ENCODE measurements at places on chromosomes 7 and 10. TPM values are rescaled to one million over a fixed set of nuclear protein-coding genes. Genes with fewer than 3 reads are reported as not detected.
A peak's percentile ranks its signal among the peaks of the same experiment; 100 is the strongest.

DNA sequence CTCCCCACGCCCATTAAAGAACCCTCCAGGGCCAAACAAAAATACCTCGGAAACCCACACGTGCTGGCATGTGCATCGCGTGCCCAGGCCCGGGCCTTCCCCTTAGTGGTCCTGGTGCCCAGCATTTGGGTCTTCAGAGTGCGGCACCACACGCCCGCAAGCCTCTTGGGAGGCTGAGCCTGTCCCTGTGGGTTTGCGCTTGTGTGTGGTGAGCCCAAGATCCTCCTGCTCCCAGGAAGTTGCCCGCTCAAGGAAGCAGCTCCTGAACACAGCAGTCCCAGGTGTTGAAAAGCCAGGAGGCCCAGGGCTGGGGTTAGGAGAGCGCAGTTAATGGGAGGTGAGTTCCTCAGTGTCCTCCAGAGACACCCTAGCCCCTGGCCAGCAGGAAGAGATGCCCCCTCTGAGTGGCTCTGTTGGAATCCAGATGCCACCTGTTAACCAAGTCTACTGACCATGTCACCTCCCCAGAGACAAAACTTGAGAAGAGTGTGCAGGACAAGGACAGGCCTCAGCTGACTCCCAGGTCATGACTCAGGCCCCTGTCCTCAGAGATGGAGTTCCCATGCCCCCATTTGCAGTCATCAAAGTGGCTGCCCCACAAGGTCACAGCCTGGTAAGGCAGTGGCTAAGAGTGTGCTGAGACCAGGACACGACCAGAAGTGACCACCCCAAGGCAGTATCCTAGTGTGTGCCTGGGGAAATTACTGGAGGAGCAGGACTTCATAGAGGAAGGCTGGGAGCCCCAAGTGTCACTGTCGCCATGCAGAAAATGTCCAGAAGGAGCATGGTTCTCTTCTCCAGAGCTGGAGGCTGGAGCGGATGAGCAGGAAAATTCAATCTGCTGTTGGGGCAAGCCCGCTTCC lies 5.2 kb downstream of the FZD9 start:
- no peak for DNase-seq
- peaks cover 6% of the 10 kb centered on the region for H3K36me3 ChIP-seq
- no peak overlapping the region for H3K27ac ChIP-seq
- no peak overlapping the region for H3K4me3 ChIP-seq

- H3K27me3 ChIP-seq: no peaks in the 10 kb centered on the region
- H3K4me3 ChIP-seq: no peak overlapping the region
- DNase-seq: no peak
- H3K27ac ChIP-seq: no peak overlapping the region
- H3K36me3 ChIP-seq: peaks cover 2% of the 10 kb centered on the region
Measured at GRCh38 chr7:105638334-105638733, 57.0 kb upstream of the EFCAB10 start.

DNA sequence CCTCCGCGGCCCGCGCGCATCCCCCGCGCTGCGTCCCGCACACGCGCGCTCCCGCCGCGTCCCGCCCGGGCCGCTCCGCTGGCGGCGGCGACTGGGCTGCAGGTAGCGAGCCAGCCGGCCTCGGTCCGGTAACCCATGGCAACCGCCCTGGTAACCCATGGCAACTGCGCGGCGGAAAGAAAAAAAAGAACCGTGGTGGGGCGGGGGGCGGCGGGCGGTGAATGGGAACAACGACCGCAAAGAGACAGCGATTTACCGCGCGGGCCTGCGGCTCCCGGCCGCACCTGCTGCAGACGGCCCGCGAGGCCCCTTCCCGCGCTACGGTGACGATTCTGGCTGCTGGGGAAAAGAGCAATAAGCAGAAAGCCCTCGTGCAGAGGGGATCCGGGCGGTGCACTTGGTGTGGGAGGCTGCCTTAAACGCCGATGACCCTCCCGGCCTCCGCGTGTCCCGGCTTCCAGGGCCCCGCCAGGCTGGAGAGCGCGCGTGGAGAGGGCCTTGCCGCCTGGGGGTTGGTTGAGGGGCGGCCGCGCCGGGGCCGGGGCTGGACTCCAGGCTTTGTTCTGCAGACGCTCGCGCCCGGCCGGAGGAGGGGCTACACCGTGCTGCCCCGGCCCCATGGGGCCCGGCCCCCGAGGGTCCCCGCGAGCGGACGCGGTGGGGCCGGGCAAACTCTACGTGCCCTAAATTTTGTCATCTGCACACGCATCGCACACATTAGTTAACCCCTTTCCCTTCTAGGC lies 84.7 kb downstream of the SNX10 start:
- H3K27me3 ChIP-seq: peaks cover 32% of the 10 kb centered on the region
- no peak overlapping the region for H3K27ac ChIP-seq
- H3K36me3 ChIP-seq: peaks cover 4% of the 10 kb centered on the region
- peak overlapping the region; percentile 84 for H3K4me3 ChIP-seq

DNA sequence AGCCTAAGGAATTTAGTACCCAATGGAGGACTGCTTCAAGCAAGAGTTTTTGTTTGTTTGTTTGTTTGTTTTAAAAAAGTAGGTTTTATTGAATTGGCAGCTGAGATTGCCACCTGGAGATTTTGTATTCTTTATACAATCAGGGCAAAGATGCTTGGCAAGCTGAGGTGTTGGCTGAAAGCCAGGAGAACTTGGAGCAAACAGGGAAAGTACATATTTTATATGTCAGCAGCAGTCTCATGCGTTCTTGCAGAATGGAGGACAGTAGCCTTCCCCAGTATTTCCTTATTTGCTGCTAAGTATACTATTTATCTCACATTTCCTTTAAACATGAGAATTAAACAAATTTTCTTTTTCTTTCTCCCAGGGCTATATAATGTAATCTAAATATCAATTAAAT lies 22.6 kb upstream of the ICA1 start:
- no peak overlapping the region for H3K4me3 ChIP-seq
- no peak for DNase-seq
- no peaks in the 10 kb centered on the region for H3K36me3 ChIP-seq
- peaks cover 19% of the 10 kb centered on the region for H3K27me3 ChIP-seq
- H3K4me1 ChIP-seq: no peaks in the 10 kb centered on the region

DNA sequence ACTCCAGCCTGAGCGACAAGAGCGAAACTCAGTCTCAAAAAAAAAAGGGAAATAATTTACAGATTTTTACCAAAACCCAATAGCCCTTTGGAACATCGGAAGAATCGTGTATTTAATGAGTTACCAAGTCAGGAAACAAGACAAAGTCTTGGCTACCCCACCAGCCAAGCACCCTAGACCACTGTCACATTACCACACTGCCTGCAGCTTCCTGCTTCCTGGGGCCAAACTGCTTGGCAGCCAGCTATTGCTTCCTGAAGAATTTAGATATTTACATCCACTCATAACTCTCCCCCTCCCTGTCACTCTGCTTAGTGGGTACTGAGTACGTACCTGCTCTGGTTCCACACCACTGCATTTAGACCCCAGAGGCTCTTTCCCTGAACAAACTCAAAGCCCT lies 14.1 kb upstream of the TNPO3 start:
- no peak overlapping the region for H3K4me3 ChIP-seq
- H3K4me1 ChIP-seq: peaks cover 6% of the 10 kb centered on the region
- H3K27ac ChIP-seq: no peak overlapping the region

DNA sequence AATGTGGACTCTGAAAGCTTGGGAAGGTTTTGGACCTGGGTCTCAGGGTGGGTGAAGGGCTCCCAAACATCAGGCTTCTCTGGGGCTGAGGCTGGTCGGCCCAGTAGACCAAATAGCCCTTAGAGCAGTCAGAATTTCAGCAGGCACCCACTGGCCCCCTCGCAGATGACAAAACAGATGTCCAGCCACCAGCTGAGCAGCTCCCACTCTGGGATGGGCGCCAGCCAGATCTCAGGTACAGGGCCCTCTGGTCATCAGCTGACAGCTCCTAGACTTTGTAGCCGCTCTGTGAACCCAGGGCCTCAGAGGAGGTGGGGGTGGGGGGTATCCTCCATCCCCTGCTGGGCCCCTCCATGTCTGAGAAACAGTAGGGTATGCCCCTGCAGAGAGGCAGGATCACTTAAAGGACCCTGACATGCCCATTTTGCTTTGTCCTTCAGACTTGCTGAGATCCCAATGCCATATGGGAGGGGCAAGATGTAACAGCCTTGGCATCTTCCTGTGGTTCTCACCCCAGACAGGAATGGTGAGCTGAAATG lies 26.5 kb downstream of the HSPA12A start:
- H3K4me1 ChIP-seq: peaks cover 3% of the 10 kb centered on the region
- H3K27me3 ChIP-seq: peaks cover 61% of the 10 kb centered on the region
- no peak overlapping the region for H3K27ac ChIP-seq
- no peak for DNase-seq

- no peak for DNase-seq
- no peak overlapping the region for H3K4me3 ChIP-seq
- peaks cover 14% of the 10 kb centered on the region for H3K27me3 ChIP-seq
- H3K36me3 ChIP-seq: peaks cover 2% of the 10 kb centered on the region
- H3K27ac ChIP-seq: no peak overlapping the region
Measured at GRCh38 chr10:77744245-77744644, 106.6 kb upstream of the KCNMA1 start.

DNA sequence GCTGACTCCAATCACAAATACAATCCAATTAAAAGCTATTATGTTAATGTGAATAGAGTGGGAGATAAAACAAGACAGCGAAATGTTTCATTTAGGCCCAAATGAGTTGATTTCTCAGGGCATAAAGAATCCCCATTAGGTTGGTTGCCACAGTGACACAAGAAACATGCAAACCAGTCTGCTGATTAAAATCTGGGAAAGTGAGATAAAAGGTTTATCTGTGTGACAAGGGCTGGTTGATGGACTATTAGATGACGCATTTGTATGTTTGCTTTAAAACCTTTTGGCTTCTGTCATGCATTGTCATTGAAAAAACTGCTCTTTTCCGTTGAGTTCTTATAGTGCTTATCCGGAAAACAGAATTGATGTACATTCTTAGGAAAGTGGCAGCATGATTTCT lies 658.2 kb downstream of the GATA3 start:
- H3K36me3 ChIP-seq: no peaks in the 10 kb centered on the region
- H3K27ac ChIP-seq: no peak overlapping the region
- peaks cover 25% of the 10 kb centered on the region for H3K27me3 ChIP-seq

DNA sequence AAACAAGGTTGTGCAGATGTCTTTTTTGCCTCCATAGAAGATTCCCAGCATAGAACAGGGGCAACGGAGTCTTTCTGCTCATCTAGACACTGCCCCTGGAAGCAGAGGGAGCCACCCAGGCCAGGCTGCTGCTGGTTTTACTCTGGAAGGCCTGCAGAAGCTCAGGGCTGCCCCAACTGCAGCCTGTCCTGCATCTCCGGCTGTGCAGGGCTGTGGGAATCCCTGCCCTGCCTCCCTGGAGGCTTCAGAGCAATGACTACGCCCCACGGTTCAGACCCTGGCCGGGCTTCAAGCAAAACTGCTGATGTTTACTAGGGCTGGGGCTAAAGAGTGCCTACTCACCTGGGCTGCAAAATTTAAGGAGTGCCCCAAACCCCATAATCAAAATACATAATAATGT lies 43.9 kb downstream of the GHRHR start:
- no peak overlapping the region for H3K27ac ChIP-seq
- H3K4me1 ChIP-seq: no peaks in the 10 kb centered on the region
- peaks cover 9% of the 10 kb centered on the region for H3K27me3 ChIP-seq
- no peak for DNase-seq
- no peaks in the 10 kb centered on the region for H3K36me3 ChIP-seq

Gene RAMP3
- total RNA-seq: 0.65 TPM
